ENCODE measurements at places on chromosomes 1 and 21.

GRCh38 chr1:100377590-100378361 is 25.5 kb downstream of the CDC14A start:
- no peak for DNase-seq

- DNase-seq = peak; percentile 38
Measured at GRCh38 chr1:39866767-39867166, 16.5 kb downstream of the TRIT1 start.

DNA sequence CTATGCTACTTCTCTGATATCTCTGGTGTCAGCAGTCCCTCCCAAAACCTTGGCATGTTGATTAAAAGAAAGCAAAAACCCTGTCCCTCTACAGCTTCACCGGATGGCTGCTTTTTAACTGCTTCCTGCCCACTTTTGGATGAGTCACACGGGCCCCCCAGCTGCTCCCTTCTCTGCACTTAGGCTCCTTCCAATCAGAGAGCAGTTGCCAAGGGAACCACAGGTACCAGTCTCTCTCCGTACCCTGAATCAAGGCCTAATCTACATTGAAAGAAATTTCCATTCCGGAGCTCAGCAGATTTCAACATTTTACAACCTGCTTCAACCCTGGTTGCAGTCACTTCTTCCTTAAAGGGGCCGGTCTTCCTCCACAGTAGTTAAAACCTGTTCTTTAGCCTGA is 70.6 kb upstream of the GJB5 start:
- no peak for DNase-seq

DNA sequence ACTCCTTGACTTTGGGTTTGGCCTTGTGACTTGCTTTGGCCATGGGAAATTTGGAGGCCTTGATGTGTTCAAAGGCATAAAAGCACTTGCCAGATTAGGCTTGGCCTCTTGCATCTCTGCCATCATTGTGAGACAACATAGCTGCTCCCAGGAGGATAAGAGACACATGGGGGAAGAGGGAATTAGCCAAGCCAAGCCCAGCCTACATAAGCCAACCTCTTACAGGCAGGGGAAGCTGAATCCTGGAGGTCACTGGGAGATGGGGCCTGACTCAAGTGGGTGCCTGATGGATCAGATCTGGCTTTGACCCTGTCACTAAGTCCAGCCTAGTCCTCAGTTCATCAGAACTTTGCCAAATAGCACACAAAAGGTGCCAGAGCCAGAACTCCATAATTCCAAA is 37.6 kb upstream of the HMGB4 start:
- DNase-seq = no peak

- no peak for DNase-seq
Measured at GRCh38 chr1:91600431-91601337, 100.0 kb downstream of the CDC7 start.

GRCh38 chr1:174880171-174880570 is 119.6 kb upstream of the CACYBP start:
- DNase-seq = no peak

DNA sequence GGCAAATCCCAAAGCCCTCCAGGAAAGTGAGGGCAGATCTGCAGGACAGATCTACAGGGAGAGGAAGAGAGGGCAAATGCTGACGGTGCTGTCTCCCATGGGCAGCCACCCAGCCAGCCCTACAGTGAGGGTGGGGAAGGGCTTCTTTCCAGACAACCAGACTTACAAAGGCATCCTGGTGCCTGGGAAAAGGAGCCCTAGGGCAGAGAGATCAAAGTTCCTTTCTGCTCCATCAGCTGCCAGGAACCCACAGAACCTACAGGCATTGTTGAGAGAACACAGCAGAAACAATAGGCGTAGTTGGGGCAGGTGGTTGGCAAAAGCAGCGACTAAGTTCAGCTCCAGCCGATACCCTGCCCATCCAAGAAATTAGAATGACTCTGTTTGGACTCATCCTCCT is 332.4 kb downstream of the KCNH1 start:
- no peak for DNase-seq

DNA sequence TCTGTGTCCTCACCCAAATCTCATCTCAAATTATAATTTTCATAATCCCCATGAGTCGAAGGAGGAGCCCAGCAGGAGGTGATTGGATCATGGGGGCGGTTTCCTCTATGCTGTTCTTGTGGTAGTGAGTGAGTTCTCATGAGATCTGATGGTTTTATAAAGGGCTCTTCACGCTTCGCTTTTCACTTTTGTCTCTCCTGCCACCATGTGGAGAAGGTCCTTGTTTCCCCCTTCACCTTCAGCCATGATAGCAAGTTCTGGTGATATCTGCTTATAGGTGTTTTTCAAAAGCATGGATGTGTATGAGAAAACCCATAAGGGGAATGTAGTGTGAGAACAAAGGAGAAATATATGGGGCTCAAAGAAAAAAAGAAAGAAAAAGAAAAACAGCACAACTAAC is 405.9 kb upstream of the RGS18 start:
- DNase-seq = no peak

DNA sequence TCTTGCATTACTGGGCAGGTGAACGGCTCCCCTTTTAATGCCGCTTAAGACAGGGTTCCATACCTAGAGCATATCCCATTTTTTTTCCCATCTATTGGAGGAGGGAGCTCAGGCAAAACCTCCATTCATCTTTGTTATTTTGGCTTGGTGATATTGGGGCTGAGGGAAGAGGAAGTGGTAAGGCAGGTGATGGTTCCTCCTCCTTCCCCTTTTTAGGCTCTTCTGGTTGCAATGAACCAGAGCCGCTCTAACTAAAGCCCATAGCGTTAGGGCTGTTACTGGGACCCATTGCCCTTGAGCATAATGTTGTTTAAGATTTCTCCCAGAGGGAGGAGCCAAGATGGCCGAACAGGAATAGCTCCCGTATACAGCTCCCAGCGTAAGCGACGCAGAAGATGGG is 21.1 kb downstream of the PYHIN1 start:
- DNase-seq = no peak

DNA sequence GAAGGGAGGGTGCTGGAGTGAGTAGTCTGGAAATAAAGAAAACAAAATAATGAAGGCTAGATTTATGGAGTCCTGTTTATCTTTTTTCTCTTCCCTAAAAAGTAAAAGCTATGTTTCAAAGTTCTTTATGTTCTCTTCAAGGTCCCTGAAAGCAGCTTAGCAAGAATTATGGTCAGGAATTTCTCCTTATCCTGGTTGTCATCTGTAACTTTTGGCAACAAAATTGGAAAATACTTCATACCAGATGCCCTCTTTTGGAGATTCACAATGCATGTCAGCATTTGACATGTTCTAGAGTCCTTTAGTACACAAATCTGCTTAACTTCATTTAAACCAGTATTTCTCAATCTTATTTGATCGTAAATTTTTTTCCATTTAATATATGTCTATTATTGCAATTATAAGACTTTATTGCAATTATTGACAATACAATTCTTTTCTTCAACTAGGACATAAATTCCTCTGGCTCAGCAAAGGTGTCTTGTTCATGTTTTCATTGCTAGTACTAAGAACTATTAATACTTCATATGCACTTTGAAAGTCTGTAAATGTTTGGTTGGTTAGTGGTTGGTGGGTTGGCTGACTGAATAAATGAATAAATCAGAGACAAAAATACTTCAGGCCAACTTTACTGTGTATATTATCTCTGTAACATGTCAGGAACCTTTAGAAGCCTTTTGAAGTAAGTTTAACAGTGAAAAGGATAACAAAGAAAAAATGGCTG is 101.5 kb downstream of the ATP1B1 start:
- DNase-seq = no peak

GRCh38 chr1:193569096-193569982 is 382.9 kb upstream of the B3GALT2 start:
- peak; percentile 79 for DNase-seq

GRCh38 chr1:193841857-193842256 is 655.4 kb upstream of the B3GALT2 start:
- DNase-seq = no peak

GRCh38 chr1:29062157-29062942 is 61.4 kb downstream of the TMEM200B start:
- DNase-seq = no peak

DNA sequence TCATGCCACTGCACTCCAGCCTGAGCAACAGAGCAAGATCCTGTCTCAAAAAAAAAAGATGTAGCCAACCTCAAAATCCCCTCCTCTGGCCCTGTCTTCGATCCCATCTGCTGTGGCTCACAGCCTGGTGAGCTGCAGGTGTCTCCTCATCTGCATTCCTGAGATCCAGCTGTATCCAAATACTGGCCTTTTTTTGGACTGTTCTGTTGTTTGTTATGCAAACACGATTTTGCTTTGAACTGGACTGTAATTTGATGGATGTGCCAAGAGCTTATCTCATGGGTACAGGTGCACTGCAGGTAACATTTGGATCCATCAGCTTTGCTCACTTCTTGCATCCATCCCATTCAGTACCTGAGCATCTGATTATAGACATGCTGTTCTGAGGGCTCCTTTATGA is 14.1 kb upstream of the FAM43B start:
- no peak for DNase-seq

- DNase-seq = no peak
Measured at GRCh38 chr1:209612646-209613399, 29.3 kb downstream of the CAMK1G start.

DNA sequence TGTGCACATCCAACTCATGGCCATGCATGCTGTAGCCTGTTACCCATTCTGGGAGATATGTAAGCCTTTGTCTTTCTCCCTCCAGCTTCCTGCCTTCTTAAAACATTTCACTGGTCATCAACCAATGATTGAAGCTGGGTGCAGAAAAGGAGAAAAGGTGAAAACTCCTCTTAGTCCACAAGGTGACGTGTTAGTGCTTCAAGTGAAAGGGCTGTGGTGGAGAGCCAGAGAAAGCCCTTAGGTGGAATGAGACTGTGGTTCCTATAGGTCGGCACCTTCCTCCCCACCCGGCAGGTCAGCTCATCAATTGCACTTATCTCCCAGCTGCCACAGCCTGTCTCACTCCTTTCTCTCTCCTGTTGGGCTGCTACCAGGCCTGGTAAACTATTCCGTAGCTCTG is 30.4 kb downstream of the ERG start:
- no peak for DNase-seq

DNA sequence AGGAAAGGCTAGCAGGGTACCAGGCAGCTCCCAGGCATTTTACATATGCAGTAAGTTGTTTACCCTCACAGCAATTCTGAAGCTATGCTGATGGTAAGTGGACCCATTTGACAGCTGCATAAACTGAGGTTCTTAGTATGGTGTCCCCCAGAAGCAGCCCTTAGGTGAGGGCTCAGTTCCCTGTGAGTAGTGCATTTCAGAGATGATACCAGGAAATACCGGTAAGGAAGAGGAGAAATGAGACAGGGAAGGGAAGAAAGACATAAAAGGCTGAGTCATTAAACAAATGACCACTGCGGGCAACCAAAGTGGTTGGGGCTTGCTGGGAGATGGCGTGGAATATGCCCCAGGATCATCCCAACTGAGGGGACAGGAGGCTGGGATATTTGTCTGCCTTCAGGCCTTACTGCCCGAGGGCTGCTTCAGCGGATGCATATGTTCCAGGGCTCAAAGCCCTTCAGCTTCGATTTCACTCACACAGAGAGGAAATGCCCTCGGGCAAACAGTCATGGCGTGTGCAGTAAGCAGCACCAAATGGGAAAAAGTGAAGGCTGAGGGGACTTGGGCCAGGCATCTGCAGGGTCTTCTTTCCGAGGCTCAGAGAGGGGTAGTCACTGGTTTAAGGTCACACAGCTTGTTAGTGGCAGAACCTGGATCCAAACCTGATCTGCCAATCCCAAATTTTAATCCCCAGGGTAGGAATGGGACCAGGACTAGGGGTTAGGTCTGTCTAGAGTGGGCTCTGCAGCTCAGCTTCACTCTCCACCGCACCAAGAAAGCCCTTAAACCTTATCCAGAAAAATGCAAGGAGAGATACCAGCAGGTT is 133.7 kb upstream of the RUNX3 start:
- no peak for DNase-seq

DNA sequence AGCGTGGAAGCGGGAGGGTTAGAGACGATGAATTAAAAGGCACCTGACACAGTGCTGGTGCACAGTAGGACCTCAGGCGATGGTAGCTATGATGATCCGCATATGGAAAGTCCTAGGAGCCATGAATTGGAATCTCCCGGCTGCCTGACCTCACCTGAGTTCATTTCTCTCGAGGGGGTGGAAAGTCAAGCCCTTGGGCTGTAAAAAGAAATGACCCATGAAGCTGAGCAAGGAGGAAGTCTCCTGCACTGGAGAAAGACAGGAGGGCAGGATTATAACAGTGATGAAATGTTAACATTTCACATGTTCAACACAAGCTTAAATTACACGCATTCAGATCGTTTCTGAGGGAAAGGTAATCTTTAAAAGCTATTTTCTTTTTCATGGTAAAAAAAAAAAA is 481.2 kb downstream of the MATN1 start:
- DNase-seq = no peak

DNA sequence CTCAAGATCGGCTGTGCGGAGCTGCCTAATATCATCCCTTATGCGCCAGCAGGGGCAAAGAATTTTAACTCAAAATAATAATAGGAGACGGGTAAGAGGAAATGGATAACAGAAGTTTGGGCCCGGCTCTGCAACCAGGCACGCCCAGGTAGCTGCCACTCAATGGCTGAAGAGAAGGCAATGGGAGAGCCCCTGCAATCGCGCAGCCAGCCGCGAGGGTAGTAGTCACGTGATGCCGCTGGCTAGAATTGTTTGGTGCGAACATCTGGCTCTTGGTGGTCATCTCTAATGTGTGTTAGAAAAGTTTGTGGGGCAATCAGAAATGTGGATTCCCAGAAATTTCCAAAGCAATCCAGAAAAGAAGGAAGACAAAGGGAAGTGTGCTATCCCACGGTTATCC is 12.3 kb downstream of the BARHL2 start:
- DNase-seq = no peak

DNA sequence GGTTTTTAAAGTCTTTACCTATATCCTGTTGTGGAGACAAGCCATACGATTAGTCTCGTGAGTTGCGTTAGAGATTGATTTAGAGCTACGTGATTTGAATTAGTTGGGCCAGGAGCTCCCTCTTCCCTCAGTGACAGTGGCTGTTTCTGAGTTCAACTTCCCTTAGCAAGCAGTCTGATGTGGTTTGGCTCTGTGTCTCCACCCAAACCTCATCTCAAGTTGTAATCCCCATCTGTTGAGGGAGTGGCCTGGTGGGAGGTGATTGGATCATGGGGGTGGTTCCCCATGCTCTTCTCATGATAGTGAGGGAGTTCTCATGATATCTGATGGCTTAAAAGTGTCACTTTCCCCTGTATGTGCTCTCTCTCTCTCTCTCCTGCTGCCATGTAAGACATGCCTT is 192.9 kb upstream of the PTGFR start:
- no peak for DNase-seq

- DNase-seq = no peak
Measured at GRCh38 chr1:186957314-186957713, 128.6 kb downstream of the PLA2G4A start.

- DNase-seq = no peak
Measured at GRCh38 chr1:30906631-30907441, 1.7 kb downstream of the SDC3 start.

- no peak for DNase-seq
Measured at GRCh38 chr1:155093911-155094621, 15.4 kb downstream of the EFNA3 start.

GRCh38 chr1:27872802-27873551 is 633 bp downstream of the THEMIS2 start:
- no peak for DNase-seq
